ENCODE measurements at places on chromosomes 3 and 15.

DNA sequence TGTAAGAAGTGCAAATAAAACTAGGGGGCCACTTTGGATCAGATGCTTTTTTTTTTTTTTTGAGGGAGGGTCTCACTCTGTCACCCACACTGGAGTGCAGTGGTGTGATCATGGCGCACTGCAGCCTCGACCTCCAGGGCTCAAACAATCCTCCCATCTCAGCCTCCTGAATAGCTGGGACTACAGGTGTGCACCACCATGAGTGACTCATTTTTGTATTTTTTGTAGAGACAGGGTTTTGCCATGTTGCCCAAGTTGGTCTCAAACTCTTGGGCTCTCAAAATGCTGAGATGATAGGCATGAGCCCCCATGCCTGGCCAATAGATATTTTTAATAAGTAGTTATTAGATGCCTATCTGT is 20.8 kb downstream of the CCR1 start:
- DNase-seq = no peak

DNA sequence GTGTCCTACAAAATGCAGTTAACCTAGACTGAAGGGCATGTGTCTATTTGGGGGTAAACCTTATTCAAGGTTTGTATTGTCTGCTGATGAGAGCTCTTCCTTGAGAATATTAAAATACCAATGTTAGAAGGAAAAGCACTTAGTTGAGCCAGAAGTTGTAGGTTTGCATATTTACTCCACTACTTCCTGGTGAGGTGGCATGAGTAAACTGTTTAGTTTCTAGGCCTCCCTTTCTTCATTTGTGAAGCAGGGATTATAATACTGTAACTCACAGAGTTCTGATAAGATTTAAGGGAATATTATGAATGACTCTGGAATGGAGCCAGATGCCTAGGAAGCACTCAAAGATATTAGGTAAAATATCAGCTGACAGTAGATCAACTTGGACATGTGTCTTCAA is 46.7 kb downstream of the CD200R1L start:
- DNase-seq = no peak

- peak; percentile 80 for DNase-seq
Measured at GRCh38 chr15:75532413-75533250, 46.5 kb downstream of the PTPN9 start.

DNA sequence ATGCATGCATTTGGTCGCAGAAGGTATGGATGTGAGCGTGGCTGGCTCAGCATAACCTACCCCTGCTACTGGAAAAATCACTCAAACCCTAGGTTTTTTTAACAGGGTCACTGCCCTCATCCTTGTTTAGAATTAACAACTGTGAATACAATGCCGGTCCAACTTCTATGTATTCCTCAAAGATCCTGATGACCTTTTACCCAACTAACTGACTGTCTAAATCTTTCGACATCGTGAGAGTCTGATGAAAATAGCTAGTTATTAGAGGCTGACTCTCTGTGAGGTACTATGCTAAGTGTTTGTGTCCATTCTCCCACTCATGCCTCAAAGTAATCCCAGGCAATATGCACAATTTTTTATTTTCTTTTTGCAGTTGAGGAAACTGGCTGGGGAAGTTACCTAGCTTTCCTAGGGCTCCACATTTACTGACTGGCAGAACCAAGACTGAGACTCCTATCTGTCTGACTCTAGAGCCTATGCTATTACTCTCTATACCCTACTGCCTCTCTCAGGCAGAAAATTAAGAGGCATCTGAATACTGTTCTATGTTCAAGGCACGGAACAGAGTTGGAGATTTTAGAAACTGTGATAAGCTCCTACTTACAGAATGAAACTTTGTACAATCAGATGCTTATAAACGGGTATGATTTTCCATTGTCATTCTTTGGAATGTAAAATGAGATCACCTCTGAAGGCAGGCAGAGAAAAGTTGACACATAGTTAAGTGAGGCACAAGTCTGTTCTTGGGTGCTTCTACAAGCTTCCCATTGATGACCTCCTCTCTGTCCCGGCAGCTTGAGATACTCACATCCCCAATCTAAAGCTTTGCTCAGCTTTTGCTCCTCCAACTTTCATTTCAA is 56.4 kb downstream of the FILIP1L start:
- DNase-seq = no peak

- peak; percentile 84 for DNase-seq
Measured at GRCh38 chr3:10286596-10287295, 6.0 kb downstream of the GHRL start.

DNA sequence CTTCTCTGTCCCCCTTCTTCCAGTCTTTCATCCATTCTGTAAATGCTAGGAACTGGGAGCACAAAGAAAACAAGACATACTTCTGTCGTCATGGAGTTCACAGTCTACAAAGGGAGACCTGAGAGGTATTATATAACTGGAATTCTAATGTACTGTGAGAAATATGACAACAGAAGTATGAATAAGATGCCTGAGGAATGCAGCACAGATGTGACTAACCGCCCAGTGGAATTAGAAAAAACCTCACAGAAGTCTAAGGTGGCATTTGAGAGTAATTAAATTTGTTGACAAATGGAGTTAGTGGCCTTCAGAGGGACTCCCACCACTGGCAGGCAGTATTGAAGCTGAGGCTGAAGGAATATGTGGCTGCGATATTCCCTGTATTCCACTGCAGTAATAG is 168.5 kb upstream of the FAM3D start:
- no peak for DNase-seq

DNA sequence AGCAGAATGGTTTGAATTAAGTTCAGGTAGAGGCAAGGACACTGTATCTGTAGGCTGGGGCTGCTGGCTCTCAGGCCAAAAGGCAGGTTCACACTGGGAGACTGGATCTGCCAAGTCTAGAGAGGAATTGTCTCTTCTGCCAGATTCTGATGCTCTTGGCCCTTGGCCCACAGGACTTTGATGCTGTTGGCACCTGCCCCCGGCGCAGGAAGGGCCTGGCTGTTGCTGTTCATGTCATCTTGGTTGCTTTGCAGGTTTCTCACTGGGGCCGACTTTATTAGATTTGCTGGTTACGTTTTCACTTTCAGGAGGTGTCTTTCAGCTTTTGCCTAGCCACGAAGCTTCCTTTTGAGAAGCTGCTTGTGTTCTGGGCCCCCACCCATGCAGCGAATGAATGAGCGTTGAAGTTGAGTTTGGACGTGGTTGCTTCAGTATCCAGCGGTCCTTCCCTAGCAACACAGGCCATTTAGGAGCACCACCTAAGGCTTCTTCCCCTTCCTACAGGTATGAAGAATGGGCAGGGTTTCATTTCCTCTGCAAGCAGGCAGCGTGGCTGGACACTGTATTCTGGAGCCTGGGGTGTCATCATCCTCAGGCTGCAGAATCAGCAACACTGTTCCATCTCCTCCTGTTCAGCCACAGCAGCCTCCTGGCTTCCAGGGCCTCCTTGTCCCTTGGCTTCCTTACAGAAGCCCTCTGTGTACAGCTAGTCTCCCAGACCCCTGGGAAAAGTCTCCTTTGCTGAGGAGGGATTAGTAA is 65.6 kb upstream of the PRR23C start:
- no peak for DNase-seq

- no peak for DNase-seq
Measured at GRCh38 chr3:69370156-69370883, 15.6 kb downstream of the FRMD4B start.

DNA sequence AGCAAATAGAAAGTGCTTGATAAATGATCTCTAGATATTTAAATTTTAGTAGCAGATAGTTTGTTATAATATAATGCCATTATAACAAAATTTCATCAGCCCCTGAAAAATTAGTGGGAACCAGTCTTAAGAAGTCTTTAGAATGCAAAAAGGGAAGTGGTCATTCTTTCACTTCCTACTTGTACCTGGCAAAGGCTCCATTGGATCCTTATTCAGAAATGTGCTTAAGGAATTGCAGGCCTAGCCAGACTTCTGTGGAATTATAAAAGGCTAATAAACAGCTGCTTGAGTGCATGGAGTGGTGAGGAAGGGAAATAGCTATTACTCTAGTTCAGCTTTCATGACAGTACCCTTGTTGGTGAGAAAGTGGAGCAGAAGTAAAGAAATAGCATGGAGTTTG is 24.2 kb downstream of the PPM1L start:
- no peak for DNase-seq

DNA sequence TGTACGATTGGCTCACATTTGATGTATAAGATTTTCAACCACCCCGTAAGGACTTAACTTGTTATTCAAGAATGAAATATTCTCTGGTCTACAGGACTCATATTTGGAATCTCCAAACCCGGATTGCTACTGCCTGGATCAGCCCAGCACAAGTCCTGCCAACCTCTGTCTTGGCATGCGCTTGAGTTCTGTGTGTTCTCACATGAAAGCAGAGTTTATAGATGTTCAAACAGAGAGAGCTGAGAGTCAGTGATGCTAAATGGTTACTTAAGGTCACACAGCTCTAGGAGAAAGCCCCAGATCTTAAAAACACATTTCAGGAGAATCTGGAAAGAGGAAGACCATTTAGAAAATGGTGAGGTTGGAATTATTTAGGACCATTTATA is 268.0 kb upstream of the TBL1XR1 start:
- no peak for DNase-seq

DNA sequence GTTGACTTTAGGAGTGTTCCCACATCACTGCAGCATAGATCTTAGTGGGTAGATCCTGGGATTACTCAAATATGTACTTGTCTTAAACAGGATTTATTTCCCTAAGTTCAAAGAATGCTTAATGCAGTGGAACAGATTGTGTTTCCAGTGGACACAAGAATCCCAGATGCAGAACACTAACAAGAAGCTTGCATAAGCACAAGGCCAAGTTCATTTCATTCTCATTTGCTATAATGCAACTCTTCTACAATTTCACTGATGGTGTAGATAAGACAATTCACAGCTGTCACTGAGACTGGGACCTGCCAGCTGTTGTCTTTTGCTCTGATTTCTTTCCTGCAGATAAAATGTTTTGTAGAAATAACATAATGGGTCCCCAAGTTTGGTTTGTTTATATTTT is 225.6 kb downstream of the NFKBIZ start:
- DNase-seq = no peak

GRCh38 chr15:41804916-41805666 is 22.8 kb upstream of the JMJD7 start:
- no peak for DNase-seq

- DNase-seq = no peak
Measured at GRCh38 chr15:74200412-74200815, 2.2 kb downstream of the STRA6 start.

DNA sequence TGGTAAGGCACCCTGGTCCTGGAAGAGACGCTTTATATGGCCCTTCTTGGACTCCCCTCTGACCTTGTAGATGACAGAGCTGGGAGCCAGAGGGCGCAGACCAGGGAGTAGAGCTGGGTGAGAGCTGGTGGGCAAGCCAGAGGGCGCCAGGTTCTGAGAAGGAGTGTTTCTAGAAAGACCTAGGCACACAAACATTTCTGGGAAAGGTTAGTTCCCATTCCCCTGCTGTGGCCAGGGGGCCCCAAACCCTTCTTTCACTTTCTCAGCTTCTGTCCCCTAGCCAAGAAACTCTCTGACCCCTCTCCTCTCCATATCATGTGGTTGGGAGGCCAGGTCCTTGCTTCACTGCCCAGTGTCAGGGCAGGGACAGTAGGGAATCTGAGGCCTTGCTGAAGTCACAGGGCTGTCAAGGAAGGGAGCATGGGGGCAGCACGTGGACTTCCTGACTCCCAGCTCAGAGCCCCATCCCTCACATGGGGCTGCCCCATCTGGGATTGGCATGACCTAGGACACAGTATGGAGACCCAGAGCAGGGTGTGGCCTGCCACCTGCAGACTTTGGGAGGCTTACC is 3.6 kb downstream of the HEMK1 start:
- DNase-seq = no peak

- DNase-seq = no peak
Measured at GRCh38 chr15:33377204-33377603, 66.4 kb downstream of the RYR3 start.

DNA sequence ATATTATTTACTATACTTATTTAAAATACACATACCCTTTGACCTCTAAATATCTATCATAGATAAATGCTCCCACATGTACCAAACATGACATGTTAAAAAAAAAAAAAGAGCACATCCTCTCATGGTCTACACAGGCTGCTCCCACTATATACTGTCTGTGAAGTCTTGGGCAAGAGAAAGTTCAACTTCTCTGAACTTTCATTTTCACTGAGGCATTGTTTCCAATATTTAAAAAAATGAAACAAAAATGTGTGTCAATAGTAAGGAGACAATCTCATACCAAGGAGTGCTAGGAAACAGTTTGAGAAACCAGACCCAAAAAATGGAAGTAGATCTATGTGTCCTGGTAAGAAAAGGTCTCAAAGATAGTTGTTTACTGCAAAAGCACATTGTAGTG is 29.3 kb downstream of the SLC4A7 start:
- peak; percentile 45 for DNase-seq

- DNase-seq = no peak
Measured at GRCh38 chr15:40843261-40843884, 475 bp upstream of the SPINT1 start.

Measured in cardiac muscle cell (in vitro differentiated cells and primary cell).